ENCODE measurements at places on chromosomes 7 and 10. TPM values are rescaled to one million over a fixed set of nuclear protein-coding genes. Genes with fewer than 3 reads are reported as not detected.

The ZPBP gene
- not detected for total RNA-seq

GRCh38 chr10:121678631-121679174 is 80.5 kb upstream of the FGFR2 start:
- DNase-seq = no peak

The CUBN gene
- total RNA-seq = 0.40 TPM

The TEX47 gene
- total RNA-seq = not detected

The ADAM12 gene
- not detected for total RNA-seq

The KIF11 gene
- 39.9 TPM for total RNA-seq

DNA sequence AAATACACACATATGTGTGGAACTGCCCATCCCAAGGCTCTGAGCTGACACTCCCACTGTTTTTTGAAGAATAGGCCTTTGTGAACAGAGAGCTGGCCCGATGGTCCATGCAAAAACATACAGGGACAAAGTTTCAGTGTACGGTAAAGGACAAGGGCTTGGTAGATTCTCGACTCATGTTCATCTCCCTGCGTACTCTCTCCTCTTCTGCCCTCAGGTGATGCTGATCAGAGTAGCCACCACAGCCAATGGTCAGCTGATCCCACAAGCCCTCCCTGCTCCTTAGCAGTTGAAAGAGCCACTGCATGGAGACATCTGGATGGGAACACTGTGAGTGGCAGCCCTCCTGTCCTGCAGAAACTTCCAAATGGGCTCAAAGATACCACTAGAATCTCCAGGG is 23.1 kb upstream of the C10orf71 start:
- DNase-seq = no peak

DNA sequence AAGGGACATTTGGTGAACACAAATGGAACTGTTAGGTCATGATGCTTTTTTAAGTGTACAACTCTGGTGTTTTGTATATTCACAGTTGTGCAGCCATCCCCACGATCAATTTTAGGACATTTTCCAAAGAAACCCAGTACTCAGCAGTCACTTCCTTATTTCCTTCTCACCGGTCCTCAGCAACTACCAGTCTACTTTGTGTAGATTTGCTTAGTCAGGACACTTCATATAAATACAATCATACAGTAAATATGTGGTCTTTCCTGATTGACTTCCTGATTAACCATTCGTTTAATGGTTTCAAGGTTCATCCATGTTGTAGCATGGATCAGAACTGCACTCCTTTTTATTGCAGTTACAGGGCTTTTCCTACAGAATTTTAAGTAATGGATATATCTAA is 14.4 kb downstream of the SGPL1 start:
- no peak for DNase-seq

DNA sequence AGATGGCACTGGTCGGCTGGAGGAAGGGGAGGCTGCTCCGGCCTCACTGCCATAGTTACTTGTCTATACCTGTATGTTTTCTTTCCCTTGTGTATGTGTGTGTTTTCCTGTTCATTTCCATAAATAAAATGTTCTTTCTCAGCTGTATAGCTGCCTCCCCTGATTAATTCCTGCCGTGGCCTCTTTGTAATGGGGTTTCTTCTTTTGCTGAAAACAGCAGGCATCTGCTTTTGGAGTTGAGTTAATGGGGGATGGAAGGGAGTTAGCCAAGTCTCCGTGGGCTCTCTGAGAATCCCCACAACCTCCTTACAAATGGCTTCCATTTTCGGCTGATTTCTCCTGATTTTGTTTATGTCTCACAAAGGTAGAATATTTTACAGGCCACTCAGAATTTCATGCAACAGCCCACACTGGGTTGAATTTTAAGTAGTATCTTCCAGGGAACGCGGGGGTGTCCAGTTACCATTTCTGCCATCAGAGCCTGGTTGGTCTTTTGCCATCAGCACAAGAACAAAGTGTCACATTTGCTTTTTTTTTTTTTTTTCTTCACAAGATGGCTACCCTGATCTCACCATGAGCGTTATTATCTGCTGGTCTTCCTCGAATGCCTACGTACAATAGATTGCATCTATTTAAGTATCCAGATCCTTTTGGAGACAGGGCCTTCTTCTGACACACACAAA is 88.1 kb upstream of the NRP1 start:
- no peak for DNase-seq

GRCh38 chr10:60803865-60804264 is 25.6 kb downstream of the CDK1 start:
- no peak for DNase-seq

DNA sequence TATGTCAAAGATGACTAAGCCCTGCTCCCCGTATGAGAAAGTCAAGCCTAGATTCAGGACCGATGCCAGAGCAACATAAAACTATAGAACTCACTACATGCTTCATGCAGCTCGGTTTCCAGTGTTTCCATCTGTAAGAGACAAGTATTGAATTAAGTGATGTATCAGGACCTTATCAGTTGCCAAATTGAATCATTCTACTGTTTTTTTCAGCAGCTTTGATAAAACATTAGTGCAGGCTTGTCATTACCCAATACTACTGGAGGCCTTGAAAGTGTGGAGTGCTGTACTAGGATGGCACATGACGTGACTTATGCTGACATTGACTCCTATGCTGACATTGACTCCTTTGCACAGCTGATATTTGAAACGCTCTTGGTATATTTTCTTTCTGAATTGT is 10.8 kb upstream of the NRP1 start:
- no peak for DNase-seq

The TAC1 gene
- total RNA-seq = 0.28 TPM

GRCh38 chr10:110389255-110389654 is 84.5 kb upstream of the SMNDC1 start:
- DNase-seq = no peak
